ENCODE measurements at places on chromosomes 11 and 22.

- DNase-seq = no peak
Observed at GRCh38 chr11:6245536-6245935, 6.6 kb downstream of the CNGA4 start.

DNA sequence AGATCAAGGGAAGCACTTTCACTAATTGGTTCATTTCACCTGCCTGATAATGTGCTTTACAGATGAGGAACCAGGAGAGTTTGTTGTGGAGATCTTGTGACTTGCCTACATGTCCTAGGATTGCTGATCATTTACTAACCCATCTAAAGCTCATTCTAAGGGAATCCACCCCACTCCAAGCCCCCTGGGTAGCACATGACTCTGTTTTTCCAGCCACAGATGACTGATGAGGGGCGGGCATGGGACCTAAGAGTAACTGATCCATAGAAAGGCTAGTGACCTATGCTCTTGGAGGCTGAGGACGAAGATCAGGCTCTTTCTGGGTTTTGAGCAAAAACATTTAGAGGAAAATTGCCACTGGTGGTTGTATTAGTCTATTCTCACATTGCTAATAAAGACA lies 378.1 kb downstream of the CADM1 start:
- no peak for DNase-seq

DNA sequence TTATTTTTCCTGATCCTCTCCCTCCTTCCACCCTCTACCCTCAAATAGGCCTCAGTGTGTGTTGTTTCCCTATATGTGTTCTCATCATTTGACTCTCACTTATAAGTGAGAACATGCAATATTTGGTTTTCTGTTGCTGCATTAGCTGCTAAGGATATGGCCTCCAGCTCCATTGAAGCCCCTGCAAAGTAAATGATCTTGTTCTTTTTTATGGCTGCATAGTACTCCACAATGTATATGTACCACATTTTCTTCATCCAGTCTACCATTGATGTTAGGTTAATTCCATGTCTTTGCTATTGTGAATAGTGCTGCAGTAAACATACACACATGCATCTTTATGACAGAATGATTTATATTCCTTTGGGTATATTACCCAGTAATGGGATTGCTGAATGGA lies 13.3 kb upstream of the RASSF10 start:
- no peak for DNase-seq

- no peak for DNase-seq
Observed at GRCh38 chr22:37409459-37410050, 17.7 kb downstream of the ELFN2 start.

DNA sequence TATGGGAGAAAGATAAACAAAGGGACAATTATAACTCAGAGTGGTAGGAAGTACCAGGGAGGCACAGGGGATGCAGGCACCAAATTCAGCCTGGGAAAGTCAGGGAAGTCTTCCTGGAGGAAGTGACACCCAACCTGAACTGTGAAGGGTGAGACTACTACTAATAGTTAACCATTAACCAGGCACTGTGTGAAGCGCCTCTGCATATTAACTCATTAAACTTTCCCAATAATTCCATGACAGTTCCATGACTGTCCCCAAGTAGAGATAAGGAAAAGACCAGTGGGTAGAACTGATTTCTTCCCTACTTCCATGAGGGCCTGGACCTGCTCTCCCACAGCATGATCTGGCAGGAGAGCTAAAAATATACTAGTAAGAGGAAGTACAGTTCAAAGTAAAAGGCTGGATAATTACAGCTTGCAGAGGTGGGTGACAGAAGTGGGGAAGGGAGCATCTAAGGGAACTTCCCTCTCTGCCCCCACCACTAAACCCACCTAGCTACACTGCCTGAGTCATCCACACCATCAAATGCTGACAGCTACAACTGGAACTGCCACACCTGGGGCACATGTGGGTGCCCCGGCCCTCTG lies 4.7 kb upstream of the AP1B1 start:
- DNase-seq = no peak

DNA sequence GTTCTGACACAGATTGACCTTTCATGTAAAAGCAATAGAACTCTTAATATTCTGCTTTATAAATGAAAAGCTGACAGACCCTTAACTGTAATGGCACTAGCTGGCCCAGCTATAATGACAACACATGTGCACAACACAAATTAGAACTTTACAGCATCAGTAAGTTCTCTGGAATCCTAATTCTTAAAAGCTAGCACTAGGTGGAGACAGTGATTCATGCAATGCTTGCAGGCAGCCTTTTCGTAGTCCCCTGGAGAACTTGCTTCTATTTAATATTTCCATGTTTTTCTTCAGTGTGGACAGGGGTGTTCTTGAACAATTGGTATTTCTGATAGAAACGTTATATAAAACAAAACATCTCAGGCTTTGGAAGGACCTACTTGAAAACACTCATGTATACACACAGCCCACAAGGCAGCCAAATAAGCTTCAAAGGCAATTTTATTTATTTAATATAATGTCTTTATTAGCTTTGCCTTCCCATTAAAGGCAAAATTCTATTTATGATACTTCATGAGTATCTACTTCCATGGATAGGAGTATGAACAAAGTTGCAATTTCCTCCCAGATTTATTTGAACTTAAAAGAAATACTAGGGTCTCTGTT lies 374.3 kb upstream of the MPPED2 start:
- DNase-seq = no peak

- DNase-seq = no peak
Observed at GRCh38 chr22:48483764-48484528, 1343.7 kb downstream of the BRD1 start.

DNA sequence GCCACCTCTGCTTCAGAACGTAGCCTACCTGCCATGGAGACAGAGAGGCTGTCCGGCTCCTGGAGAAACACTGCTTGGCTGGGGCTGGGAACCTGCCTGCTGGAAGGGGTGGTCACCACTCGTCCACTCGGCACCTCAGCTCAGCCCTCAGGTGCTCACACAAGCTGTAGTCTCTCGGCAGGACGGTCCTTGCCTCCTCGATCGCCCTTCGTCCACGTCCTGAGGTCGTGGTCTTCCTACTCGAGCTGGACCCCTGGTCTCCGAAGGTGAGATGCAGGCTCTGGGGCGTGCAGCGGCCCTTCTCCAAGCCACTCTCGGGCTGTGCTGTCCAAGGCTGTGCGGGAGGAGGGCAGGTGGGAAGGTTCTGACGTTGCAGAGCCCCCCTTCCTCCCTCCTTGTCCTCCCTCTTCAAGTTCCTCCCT lies at the start of gene TBX10:
Gene TBX10 (minus strand): TSS at position 326 of the 422 bp plus-strand sequence. CDS start 291 bp downstream, at position 35.
- no peak for DNase-seq
